NCI-H1694 treated with DMSO at 0.1 percent for 48 hours (cell line): ENCODE measurements at places on chromosomes 4 and X.

DNA sequence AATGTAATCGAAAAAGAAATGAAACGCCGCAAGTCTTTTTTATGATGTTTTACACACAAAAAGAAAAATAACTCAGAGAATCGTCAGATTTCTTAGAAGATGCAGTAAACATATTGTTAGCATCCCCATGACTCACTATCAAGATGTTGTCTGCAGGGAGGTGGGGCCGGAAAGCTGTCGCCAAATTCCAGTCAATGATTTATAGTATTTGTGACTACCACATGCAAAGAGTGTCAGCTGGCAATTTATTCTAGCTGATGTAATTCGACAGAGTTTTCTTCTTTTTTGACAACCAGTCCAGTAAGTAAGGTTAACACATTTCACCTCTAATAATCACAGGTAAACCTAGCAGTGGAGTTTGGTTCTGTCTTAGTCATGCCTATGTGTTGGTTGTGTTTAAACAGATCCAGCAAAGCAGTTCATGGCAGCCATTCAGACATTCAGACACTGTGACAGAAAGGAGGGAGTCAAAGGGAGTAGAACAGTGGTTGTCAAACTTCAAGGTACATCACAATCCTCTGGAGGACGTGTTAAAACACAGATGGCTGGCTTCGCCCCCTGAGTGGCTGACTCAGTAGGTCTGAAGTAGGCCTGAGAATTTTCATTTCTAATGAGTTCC is 19.8 kb upstream of the PPP1R2C start:
- no peak for DNase-seq

GRCh38 chr4:70681704-70682103 is 6.6 kb upstream of the UTP3 start:
- no peak for DNase-seq

- DNase-seq = no peak
Measured at GRCh38 chr4:17013382-17014006, 115.0 kb upstream of the LDB2 start.

GRCh38 chr4:48254381-48255071 is 15.1 kb downstream of the TEC start:
- no peak for DNase-seq

DNA sequence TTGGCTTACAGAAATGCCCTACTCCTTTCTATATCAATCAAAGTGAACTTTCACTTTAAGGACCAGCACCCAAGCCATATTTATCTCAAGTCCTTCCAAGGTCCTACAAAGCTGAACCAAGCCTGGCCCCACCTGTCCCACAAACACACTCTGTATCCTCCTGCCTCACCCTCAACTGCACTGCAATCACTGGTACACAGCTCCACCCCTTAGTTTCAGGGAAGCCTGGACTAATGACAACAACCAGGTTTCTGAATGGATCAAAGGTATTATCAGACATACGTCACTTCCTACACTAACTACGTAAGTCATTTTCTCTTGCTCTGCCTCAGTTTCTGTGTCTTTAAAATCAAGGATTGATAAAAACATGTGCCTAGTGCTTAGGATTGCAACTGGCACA is 205.6 kb upstream of the HS3ST1 start:
- DNase-seq = no peak

GRCh38 chr4:85929961-85930665 is 429.7 kb downstream of the MAPK10 start:
- DNase-seq = no peak

- peak; percentile 34 for DNase-seq
Measured at GRCh38 chr4:17762726-17763125, 18.7 kb downstream of the FAM184B start.

DNA sequence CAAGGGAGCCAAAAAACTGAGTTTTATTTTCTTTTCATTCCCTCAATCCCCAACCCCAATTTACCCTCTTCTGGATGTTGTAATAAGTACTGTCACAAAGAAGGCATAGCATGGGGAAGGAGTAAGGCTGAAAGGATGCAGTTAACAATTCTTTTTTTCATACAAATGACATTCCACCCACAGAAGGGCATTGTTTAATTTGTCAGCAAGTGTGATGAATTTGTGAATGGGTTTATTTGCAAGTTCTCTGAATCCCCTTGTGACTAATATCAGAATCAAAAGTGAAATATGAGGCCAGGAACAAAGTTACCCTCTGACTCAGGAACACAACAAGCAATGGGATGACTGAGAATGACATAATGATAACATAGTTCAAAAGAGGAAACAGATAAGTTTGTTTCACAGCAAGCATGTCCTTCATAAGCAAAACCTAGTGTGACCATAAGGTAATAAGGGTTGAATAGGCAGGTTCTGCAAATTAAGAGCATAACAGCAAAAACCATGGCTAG is 2.1 kb downstream of the GEMIN8 start:
- DNase-seq = no peak

GRCh38 chr4:186201010-186201409 is 9.6 kb downstream of the CYP4V2 start:
- no peak for DNase-seq

- peak; percentile 12 for DNase-seq
Measured at GRCh38 chrX:21479695-21480270, 105.6 kb downstream of the CNKSR2 start.

DNA sequence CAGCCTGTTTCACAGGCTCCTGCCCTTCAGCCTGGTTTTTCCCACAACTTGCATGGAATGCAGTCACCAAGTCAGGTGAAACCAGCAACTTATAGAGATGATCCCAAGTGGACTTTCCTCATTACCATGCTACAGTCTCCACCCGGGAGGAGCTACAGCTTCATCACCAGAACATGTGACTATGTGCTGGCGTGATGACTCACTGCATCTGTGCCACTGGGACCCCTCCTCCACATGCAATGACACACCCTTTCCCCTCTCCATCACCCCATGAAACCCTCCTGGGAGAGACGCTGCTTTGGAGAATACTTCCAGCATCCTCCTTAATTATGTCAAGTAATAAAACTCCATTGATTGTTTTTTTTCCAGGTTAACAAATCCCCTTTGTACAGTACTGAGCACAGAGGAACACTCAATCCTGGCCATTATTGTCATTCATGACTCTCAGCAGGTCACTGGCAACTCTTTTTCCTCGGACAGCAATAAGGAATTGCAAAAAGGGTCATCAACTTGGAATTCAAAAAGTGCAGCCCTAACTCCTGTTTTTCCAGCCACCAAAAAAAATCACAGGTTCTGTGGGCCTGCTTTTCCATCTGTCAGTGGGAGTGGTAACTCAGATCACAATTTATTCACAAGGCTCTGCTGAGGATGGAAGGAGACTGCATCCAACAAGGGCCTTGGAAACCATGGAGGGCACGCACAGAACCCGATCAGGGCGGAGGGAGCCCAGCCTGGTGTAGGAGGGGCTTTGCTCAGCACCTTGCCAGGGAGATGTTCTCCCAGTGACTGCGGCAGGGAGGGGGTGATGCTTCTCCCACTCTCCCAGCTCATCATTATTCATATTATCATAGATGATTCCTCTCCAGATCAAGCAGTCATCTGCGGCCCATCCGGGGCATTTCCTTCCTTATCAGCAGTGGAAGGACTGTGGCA is 17.4 kb downstream of the QDPR start:
- DNase-seq = no peak
